ENCODE measurements at places on chromosomes 3 and 15.

GRCh38 chr3:130430266-130430665 lies 84.8 kb downstream of the COL6A5 start:
- DNase-seq: no peak

DNA sequence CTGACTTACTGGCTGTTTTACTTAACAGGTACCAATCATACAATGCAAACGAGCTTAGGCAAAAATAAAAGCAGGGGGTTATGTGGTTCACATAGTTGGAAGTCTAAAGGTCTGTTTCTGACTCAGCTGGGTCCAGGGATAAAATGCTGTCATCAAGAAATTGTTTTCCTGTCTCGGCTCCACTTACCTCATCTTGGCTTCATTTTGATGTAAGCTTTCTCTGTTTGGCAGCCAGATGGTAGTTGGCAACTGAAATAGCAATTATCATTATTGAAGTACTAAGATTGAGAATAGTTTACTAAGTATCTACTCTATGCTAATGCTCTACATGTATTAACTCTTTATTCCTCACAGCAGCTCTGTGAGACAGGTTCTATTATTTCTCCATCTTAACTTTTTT lies 36.8 kb upstream of the CNTN3 start:
- no peak for DNase-seq

DNA sequence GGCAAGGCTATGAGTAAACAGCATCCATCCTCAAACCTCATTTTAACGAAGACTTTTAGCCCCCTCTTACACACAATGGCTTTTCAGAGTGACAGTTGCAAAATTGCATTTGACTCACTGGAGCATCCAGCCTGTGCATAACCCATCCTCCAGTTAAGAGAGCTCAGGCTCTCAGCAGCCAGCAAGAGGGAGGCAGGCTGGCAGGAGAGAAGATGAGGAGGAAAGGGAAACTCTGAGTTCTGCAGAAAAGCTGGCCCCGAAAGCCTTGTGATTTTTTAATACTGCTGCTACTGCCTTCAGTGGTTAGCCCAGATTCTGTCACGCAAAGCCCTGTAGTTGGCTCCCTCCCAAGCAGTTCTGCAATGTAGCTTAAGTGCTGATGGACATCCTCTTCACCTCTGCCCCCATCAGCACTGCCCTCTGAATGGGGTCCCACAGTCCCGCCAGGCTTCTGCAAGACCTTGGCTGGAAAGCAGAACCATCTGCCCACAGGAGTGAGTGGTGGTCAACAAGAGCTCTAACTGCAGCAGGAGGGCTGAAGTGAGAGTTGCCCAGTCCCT lies 371.3 kb downstream of the EPHB1 start:
- DNase-seq: no peak

DNA sequence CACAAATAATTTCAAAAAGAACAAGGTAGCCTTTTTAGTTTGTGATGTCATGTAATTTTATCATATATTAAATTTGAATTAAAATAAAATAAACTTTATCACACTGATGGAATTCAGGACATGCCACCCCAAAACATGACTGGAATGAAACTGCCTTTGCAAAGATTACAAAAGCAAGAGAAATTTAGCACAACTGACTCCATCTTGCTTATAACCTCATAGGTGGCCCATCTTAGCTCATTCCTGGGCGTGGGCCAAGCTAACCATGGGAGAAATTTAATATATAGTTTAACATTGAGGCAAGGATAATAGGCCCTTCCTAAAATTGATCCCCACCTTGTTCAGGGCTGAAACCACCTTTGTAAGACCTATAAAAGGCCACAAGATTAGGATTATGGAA lies 235.6 kb downstream of the ZNF385D start:
- DNase-seq: no peak

- no peak for DNase-seq
Observed at GRCh38 chr15:58049520-58050227, 15.8 kb downstream of the ALDH1A2 start.

DNA sequence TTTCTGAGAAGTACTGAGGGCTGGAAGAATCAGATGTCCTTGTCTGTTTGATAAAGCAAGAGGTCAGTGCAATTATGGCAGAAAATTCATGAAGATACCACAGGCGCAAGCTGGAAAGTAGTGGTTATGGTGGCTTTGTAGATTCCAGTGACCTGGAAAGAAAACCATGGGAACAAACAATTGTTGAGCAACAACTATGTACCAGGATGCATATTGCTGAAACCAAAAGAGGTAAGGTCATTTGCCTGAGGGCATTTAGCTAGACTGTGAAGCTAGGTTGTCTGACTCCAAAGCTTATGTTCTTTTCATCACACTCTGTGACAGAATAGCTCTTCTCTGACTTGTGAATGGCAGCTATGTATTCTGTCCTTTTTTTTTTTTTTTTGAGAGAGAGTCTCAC lies 74.0 kb downstream of the B3GALNT1 start:
- no peak for DNase-seq

GRCh38 chr3:64260431-64260830 lies 35.2 kb upstream of the PRICKLE2 start:
- DNase-seq: no peak

DNA sequence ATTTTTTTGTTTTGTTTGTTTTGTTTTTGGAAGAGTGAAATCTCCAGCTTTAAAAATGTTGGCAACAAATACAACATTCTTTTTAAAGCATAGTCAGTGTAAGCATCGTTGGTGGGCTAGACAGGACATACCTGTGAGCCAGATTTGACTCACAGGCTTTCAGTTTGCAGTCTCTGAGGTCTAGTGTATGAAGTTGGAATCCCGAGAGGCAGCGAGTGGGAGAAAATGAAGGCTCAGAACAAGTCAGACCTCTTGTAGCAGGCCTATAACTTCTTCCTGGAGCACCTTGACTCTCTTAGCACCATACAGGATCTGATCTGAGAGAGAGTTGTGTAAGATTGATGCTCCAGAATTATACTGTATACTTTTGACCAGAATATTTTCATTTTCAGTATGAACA lies 60.2 kb downstream of the CNTN4 start:
- no peak for DNase-seq

DNA sequence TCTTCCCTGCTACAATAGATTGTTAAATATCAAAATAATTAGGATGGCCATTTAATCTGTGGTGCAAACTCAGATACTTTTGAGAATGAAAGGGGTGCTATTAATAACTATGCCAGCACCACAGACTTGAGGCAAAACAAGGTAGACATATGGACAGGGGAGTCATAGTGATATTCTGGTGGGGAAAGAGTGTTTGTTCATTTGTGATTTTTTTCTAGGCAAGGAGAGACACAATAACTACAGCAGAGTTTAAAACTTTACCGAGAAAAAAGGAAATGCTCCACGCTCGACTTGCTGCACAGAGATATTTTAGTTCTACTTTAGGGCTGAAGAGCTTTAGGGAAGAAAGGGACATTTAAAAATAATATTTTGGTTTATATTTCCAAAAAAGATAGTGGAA lies 611.2 kb upstream of the GRM7 start:
- DNase-seq: no peak

DNA sequence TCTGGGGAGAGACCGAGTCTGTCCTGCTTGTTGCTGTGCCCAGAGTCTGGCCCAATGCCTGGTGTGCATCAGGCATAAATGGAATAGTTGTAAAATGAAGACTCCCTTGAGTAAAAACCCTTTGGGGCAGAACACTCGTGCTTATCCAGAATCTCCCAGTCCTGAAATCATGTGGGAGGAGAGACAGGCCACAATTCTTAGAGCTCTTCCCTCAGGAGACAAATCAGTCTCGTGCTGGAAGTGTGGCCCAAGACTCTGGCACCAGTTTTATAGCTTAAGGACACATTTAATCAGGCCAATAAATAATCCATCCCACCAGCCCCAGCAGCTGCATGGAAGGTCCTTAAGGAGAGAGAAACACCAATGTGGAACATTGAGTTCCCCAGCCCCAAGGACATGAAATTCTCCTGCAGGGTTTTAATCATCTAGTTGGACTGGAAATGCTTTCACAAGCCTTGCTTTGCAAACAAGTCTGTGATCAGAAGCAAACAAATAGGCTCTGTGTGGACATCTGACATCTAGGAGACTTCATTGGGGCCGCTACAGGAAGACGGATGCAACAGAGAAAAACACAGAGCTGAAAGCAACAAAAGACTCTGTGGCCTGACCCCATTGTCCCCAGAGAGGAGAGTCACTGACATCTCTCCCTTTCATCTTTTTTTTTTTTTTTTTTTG lies 70.4 kb downstream of the LSM3 start:
- DNase-seq: no peak

- no peak for DNase-seq
Observed at GRCh38 chr3:130975251-130975650, 51.4 kb downstream of the ASTE1 start.

DNA sequence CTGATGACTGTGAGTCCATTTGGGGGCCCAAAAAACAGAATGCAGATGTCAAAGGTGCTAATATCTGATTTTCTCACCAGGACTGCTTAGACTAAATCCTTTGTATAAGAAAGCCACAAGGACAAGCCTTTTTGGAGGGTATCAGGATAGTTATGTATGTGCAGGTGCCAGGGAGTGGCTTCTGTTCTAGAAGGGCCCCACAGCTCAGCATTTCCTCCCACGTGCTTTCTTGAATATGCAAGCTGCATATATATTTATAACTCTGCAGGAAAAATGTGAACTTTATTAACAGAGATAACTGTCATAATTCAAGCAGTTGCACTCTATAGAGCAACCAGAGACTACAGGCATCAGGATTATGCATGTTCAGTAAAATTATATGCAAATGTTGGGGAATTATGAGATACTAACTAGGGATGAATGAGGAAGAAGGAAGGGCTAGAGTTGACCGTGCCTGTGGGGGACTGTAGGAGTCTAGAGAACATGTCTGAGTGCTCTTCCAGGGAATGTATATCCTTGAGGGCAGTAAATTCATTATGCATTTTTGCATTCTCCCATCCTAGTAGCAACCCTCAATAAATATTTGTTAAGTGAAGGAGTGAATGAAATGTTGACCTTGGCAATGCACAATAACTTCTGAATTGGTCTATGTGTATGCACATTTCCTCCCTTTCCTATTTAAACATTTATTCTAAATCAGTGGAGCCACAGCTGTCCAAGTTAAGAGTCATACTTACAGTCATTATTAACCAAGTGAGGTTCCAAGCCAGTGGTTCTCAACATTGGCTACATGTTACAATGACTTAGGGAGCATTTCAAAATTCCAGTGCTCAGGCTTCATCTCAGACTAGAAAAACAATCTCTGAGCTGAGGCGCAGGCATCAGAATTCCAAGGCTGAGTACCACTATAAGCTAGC lies 94.8 kb upstream of the ANKRD28 start:
- DNase-seq: no peak

- DNase-seq: no peak
Observed at GRCh38 chr3:140170612-140171011, 235.6 kb downstream of the CLSTN2 start.

GRCh38 chr3:138469874-138470273 lies 35.5 kb downstream of the ESYT3 start:
- no peak for DNase-seq

GRCh38 chr15:57418635-57419034 lies 42.3 kb downstream of the CGNL1 start:
- no peak for DNase-seq

DNA sequence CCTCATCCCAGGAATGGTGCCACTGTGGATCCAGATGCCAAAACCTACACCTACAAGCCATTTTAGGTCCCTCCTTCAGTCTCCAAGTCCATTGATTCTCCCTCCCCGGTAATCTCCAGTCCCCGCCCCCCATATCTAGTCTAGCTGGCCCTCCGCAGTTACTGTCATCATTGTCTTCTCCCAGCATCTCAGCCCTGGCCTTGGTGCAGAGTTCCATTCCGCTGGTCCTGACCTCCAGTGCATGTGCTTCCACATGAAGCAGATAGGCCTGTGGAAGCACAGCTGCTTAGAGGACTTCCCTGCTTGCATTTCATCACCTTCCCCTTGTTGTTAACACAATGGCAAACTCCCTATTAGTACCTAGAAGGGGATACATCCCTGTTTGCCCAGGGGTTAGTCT lies 331.8 kb downstream of the LRTM1 start:
- no peak for DNase-seq
